ENCODE measurements at places on chromosomes 2 and 18.

GRCh38 chr2:104840156-104840555 is 13.8 kb upstream of the POU3F3 start:
- DNase-seq: no peak

DNA sequence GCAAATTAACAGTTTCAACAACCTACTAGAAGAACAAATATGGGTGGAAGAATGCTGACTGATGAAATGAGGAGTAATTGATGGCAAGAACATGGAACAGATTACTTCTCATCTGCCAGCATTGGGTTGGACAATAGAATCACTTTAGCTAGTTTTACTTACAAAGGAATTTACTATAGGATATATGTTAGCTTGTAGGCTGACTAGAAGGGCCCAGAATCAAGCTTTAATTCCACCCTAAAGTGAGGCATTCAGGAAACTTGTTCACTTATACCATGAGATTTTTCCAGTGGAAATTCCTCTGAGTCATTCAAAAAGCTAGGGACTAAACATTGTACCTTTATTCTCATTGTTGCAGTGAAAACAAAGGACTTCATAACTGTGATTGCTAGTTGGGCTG is 5.0 kb upstream of the ZSWIM2 start:
- no peak for DNase-seq

DNA sequence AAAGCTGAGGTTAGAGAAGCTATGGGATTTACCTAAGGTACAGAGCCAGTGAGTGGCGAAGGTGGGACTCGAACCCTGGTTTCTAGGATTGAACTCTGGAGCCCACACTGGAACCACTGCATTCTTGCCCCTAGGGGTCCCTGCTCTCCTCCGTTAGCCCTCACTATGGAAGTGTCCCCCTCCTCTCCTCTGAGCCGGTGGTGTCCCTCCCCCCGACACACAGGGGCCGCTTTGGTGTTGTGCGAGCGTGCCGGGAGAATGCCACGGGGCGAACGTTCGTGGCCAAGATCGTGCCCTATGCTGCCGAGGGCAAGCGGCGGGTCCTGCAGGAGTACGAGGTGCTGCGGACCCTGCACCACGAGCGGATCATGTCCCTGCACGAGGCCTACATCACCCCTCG is 8.5 kb upstream of the GMPPA start:
- no peak for DNase-seq

DNA sequence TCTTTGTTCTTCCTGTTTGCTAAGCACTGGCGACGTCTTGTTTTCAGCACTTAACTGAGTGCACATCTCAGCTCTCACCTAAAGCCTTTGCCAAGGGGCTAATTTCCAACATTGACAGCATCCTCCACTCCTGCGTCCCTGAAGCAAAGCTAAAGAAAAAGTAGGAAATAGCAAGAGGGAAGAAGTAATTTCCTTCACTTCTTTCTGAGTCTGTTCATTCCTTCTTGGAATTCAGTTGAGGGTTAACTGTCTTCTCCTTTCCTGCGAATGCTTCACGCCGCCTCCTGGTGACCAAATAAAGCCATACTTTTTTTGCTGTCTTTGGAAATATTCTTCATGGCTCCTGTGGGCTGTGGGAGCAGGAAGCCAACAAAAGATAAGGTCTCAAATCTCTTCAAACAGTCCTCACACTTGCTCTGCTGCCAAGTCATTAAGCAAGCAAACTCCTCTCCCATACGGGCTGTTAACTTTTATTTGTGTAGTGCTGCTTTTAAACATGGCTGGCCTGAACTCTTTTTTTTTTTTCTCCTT is 100.9 kb downstream of the DPP10 start:
- peak; percentile 18 for DNase-seq

DNA sequence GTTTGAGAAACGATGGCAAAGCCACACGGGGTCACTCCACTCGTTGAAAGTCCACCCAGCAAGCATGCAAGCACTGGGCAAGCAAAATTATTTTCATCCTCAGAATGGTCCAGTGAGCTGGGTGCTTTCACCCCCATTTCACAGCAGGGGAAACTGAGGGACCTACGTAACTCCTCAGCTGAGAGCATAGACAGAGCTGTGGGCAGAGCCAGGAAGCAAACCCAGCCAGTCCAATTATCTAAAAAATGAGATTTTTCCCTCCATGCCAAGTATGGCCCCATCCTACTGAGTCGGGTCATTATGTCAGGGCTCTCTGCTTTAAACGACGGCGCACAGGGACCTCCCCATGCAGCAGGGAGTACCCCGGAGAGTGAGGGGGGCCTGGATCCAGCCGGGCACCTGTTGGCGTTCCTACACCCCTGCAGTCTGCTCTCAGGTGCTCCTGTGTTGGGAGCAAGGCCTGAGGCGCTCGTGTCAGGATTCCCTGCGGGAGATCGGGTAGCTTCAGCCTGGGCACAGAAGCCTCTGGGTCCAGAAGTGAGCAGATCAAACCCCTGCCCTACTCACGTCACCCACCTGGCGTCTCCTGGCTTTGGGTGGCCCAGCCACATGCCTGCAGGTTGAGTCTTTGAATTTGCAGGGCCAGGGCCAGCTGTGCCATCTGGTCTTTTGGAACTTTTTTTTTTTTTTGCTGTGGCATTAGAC is 17.3 kb downstream of the TWIST2 start:
- no peak for DNase-seq

GRCh38 chr18:39513186-39513585 is 1947.6 kb upstream of the CELF4 start:
- no peak for DNase-seq

DNA sequence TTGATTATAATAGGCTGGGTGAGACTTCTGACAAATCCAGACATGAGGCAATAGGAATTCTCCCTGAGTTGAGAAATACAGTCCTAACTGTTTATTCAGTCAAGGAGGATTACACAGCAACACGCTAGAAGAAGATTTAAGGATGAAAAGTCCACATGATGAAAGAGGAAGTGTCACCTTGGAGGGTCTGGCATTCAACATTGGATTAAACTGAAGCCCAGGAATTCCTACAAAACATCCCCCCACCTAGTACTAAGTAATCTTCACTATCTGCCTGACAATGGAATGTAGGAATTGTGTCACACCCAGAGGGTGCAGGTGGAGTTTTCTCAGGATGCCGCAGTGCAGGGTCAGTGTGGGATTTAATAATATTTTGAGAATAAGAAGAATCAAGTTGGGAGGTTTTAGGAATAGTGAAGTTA is 142.4 kb downstream of the SOCS6 start:
- DNase-seq: no peak

DNA sequence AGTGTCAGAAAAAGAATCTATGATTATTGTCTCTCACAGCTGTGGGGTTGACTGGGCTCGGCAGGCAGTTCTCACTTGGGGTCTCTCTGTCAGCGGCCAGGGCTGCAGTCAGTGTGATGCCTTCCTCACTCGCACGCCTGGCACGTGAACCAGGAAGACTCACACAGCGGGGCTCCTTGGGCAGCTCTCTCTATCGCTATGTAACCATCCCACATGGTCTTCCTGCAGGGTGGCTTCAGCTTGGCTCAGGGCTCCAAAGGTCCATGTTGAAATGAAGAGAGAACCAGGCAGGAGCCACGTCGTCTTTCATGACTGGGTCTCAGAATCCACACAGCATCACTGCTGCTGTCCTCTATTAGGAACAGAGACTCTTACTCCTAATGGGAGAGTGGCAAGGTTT is 30.6 kb upstream of the SLC1A4 start:
- no peak for DNase-seq

DNA sequence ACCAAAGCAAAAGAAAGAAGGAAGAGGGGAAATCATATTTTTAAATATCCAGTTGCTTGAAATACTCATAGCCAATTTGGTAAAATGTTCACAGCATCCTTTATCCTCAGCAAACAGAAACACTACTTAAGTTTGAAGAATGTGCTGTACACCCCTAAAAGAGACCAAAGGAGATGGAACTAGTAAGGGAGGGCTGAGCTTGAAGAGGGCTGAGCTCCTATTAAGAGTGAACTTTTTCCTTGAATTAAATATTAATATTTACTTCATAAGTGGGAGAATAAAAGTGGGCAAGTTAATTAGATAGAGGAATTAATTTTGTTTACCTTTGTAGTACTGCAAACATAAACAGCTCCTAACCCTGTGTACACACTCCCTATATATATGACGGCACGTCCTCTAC is 7.0 kb downstream of the EVX2 start:
- DNase-seq: no peak

- DNase-seq: no peak
Measured at GRCh38 chr2:229372207-229372606, 101.1 kb upstream of the PID1 start.

DNA sequence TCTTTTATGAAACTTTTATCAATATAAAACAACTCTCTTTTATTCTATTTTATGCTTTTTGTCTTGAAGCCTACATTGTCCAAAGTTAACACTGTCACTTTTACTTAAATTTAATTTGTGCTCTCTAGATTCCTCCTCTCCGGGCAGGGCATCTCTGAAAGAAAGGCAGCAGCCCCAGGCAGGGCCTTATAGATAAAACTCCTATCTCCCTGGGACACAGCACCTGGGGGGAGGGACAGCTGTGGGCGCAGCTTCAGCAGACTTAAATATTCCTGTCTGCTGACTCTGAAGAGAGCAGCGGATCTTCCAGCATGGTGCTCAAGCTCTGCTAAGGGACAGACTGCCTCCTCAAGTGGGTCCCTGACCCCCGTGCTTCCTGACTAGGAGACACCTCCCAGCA is 447.7 kb upstream of the FANCL start:
- no peak for DNase-seq

DNA sequence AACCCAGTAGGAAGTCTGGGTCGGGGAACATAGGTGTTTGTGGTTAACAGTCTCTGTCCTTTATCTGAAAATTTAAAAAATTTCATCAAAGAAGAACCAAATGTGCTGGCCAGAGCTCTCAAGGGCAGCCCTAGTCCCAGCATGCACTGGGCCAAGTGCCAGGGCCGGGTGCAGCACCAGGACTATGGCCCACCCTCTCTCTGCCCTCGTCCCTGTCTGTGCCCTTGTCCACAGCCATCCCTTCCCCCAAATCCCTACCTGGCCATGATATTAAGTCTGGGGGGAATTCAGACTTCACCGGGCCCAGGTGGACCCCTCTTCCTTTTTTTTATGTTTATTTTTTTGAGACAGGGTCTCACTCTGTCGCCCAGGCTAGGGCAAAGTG is 14.4 kb upstream of the ZFP36L2 start:
- no peak for DNase-seq

- DNase-seq: no peak
Measured at GRCh38 chr18:7307526-7307925, 76.6 kb downstream of the LRRC30 start.

- DNase-seq: no peak
Measured at GRCh38 chr2:217270485-217271121, 410.7 kb upstream of the TNP1 start.

DNA sequence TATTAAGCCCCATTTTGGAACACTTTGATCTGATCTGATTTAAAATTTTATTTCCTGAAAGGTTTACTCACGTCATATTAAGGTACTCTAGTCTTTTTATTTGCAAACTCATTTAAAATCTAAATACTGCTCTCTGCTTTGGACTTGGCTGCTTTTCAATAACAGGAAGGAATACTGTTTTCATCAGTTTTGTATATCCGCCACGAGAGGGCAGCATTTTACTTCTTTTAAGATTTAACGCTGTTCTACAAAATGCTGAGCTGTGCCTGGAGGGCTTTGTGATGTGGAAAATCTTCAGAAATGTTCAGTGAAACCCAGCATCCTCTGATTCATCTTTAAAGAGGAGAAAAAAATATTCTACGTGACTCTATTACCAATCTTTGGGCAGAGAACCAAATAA is 37.5 kb upstream of the SLC38A11 start:
- DNase-seq: peak; percentile 4

DNA sequence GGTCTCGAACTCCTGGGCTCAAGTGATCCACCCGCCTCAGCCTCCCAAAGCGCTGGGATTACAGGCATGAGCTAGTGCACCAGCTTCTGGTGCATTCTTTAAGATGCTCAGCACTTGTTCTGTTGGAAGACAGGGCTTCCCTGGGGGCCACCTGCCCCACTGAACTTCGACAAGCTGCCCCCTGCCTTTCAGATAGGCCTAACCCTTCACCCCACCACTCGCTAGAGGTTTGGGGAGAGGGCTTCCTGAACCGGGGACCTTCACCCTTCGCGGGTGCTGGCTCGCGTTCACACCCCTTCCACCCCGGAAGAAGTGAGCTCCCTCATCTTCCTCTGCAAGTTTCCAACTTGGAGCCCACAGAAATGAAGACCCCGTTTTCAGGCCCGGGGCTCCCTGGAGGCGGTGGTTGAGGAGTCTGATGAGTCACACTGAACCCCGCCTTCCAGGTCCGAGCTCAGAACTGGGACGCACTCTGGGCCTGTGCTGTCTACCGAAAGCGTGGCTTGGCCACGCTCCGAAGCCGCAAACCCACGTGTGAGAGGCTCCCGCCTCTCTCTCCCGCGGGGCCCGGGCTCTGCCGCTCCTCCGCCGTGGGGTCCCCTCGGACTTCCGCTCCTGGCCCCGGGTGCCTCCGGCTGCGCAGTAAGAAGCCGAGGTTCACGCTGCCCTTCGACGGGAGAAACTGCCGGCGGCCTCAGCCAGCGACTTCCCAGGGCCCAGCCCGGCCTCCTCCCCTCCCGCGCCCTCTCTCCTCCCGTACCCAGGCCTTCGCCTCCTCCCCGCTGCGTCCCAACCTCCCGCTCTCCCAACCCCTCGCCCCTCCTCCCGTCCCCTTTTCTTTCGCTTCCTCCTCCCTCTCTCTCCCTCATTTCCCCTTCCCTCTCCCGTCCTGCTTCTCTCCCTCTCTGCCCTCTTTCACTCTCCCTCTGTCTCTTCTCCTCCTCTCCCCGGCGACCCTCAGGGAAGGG is 47.5 kb upstream of the SP3 start:
- no peak for DNase-seq

GRCh38 chr2:237540823-237541222 is 25.6 kb upstream of the PRLH start:
- no peak for DNase-seq

- DNase-seq: no peak
Measured at GRCh38 chr2:201956361-201956760, 77.3 kb upstream of the FZD7 start.

DNA sequence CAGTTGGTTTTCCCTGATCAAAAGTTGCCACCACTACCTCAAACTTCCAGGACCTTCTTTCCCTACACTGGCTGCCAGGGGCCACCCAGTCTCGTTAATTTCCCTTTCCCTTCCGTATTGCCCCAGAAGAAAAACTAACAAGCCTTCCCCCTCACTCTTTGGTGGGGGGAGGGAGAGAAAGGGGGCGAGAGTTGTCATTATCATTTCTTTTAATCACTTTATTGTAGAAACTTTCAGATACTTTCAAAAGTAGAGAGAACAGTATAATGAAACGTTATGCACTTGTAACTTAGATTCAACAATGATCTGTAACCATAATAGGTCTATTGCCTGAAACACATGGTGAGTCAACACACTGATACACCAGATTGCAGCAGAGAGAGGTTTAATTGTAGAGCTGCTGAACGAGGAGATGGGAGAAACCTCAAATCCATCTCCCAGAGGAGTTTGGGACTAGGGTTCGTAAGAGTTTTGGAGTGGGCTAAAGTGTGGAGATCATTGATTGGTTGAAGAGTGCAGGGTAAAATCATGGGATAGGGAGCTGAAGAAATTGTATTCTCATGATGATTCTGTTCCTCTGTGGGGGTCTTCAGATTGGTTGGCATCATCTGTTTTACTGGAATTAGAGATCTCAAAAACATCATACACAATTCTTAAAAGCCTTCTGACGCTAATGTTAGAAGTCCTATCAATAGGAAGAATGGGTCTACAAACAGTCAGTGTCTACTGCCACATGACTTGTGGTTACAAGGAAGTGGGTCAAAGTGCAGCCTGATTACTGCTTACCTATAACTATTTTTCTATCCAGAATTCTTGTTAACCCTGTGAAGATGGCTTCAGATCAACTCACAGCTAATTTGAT is 2.6 kb upstream of the RNF149 start:
- DNase-seq: no peak
